Stimulated activated naive CD8-positive, alpha-beta T cell treated with anti-CD3 and anti-CD28 coated beads, Interleukin-15, Interleukin-2, amounts not matched to agents 100 U/mL and 50 U/mL, for 24 hours (primary cell): ENCODE measurements at places on chromosomes 1 and 21.

- no peak for DNase-seq
These were observed 15.7 kb downstream of the IFI6 start for GRCh38 chr1:27656157-27656893.

GRCh38 chr1:184162281-184162680 lies 110.8 kb downstream of the TSEN15 start:
- no peak for DNase-seq

DNA sequence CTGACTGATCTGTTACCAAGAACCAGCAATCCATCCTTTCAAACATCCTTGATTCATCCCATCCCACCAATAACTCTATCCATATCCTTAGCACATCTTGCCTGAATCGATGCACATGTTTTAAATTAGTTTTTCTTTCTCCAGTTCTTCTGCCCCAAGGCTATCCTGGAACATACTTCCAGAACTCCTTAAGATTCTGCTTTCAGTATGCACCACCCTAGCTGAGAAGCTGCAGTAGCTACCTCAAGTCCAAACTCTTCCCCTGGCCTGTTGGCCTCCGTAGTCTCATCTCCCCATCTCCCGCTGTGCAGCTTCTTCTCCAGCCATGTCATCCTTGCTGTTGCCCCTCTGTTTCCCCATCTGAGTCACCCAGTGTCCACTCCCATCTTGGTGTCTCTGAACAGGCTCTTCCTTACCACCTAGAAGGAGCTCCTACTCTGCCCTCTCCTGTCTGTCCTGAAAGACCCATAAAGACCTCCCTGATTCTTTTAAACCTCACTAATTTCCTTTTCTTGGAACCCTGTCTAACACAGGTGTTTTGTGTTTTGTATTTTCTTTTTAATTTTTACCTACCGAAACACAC lies 108.0 kb downstream of the SGIP1 start:
- no peak for DNase-seq

GRCh38 chr1:168190403-168190802 lies 11.6 kb downstream of the TIPRL start:
- no peak for DNase-seq

DNA sequence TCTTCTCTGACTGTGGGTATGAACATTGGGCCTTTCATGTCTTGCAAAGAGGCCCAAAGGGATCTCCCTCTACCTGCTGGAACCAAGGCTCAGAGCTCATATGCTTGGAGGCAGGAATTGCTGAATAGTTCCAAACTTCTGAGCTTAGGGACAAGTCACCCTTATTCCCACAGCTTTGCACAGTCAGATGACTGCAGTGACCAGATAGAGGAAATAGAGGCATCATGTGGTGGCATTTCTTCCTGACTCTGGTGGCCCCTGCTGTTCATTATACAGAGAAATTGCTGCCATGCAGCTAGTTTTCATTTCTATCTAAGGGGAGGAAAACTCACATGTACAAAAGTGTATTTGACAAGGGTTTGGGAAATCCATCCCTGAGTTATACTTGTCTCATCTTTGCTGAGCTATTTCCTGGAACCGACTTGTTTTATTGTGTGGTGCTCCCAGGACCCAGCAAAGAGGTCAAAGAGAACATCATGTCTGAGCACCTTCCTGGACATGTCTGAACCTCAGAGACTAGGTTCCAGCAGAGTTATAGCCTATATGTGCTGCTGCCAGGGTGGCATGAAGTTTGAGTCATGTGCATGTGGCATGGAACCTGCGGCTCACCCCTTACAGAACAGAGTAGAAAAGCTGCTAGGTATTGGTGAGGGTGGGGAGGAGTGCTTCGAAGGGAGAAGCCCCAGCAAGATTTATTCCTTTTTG lies 131.2 kb downstream of the PIK3R3 start:
- DNase-seq = no peak

DNA sequence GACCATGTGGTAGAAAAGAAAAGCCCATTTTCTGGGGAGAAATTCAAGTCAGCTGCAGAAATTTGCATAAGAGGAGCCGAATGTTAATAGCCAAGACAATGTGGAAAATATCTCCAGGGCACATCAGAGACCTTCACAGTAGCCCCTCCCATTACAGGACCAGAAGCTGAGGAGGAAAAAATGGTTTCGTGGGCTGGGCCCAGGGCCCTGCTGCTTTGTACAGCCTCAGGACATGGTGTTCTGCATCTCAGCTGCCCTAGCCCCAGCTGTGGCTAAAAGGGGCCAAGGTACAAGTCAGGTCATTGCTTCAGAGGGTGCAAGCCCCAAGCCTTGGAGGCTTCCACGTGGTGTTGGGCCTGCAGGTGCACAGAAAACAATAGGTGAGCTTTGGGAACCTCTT lies 108.3 kb downstream of the DMRTB1 start:
- no peak for DNase-seq

GRCh38 chr21:26365849-26366248 lies 195.3 kb upstream of the APP start:
- DNase-seq = no peak

GRCh38 chr1:44590475-44590874 lies 83.8 kb downstream of the TMEM53 start:
- DNase-seq = no peak
